ENCODE measurements at places on chromosomes 5 and 9.

- DNase-seq: no peak
These were observed 81.5 kb downstream of the DAB2IP start for GRCh38 chr9:121732886-121733285.

- DNase-seq: no peak
These were observed 24.2 kb downstream of the GALNT12 start for GRCh38 chr9:98831696-98832095.

- no peak for DNase-seq
These were observed 460.5 kb upstream of the CD180 start for GRCh38 chr5:67657055-67657454.

DNA sequence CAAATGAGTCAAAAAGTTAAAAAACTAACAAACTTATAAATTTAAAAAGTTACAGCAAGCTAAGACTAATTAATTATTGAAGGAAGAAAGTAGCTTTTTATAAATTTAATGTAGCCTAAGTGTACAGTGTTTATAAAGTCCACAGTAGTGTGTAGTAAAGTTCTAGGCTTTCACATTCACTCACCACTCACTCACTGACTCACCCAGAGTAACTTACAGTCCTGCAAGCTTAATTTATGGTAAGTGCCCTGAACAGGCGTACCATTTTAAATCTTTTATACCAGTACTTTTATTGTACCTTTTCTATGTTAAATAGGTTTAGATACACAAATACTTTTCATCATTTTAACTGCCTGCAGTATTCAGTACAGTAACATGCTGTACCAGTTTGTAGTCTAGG lies 80.0 kb upstream of the C9orf72 start:
- no peak for DNase-seq

GRCh38 chr9:134390947-134391318 lies 64.7 kb downstream of the RXRA start:
- no peak for DNase-seq

Data from activated gamma-delta T cell (primary cell).